ENCODE measurements at places on chromosomes 2 and 18.

GRCh38 chr2:190149200-190149599 is 86.7 kb upstream of the MSTN start:
- no peak for DNase-seq

DNA sequence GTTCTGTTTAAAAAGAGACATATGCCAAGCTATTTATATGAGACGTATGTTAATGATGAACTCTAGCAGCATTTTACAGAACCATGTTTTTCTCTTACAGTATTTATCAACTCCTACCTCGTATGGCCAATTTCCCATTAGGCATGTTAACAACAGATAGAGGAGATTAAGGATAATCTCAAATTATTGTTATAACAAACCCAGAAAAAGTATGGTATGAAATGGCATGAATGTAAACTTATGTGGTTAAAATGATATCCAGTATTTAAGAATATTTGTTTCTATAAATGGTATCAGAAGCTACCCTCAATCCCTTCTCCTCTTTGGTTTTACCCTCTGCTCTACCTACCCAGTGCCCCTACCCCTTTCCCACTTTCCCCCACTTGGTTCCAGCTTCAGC is 132.0 kb downstream of the IKZF2 start:
- DNase-seq, result no peak

- no peak for DNase-seq
These were observed 31.4 kb upstream of the B3GNT7 start for GRCh38 chr2:231364061-231364460.

- no peak for DNase-seq
These were observed 561.9 kb upstream of the ID2 start for GRCh38 chr2:8119782-8120505.

- DNase-seq, result no peak
These were observed 105.9 kb upstream of the HS6ST1 start for GRCh38 chr2:128424406-128425171.

- DNase-seq, result no peak
These were observed 26.8 kb downstream of the ITM2C start for GRCh38 chr2:230891509-230891908.

GRCh38 chr18:76005632-76006208 is 489.3 kb downstream of the ZNF516 start:
- no peak for DNase-seq

DNA sequence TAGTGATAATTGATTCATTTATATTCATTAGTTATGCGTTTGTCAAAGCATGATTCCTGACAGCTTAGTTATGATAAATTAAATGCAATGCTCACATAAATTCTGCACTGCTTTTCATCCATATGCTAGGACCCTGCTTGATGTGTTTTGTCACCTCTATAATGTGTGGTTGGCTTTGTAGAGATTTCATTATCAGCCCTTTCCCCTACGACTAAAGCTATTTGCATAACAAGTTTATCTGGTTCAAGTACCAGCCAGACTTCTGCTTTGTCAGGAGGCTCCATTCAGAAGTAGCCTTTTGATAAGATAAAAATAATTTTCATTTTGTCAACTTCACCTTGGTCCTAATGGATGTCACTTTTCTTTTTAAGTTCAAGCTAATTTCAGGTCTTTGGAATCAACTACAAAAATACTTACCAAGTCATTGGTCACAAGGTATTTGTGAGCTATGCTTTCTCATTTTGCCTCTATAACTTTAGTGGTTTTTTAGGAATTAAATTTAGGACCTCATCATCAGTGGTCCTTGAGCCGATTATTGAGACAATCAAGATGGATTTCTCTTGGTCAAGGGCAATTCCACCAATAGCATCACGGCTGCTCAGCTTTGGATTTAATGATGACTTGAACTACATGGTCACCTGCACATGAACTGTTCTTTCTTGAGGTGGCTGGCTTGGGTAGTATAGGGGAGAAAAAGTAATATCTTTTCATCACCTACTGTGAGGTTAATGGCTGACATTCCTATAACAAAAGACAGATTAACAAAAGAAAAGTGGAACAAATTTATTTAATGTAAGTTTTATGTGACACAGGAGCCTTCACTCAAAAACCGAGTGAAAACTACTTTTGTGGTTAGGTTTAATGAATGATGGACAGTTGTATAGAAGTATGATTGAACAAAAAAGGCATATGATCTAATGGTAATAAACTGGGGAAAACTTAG is 162.1 kb downstream of the MYO3B start:
- no peak for DNase-seq

- no peak for DNase-seq
These were observed 156.2 kb upstream of the NABP1 start for GRCh38 chr2:191521608-191522208.

DNA sequence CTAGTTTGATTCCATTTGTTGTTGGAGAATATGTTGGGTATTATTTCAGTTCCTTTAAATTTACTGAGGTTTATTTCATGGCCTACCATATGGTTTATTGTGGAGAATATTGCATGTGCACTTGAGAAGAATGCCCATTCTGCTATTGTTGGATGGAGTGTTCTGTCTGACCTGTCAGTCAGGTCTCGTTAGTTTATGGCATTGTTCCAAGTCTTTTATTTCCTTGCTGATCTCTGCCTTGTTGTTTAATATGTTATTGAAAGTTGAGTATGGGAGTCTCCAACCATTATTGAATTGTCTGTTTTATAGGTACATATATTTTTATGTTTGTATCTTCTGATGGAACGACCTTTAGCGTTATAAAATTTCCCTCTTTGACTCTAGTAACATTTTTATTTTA is 86.3 kb downstream of the PTPN4 start:
- no peak for DNase-seq

GRCh38 chr18:46892842-46893241 is 24.5 kb downstream of the PIAS2 start:
- no peak for DNase-seq

Data from glutamatergic neuron (in vitro differentiated cells).